ENCODE measurements at places on chromosomes 2 and 18.

GRCh38 chr18:62883937-62884735, 168.8 kb downstream of the PHLPP1 start:
- no peak for DNase-seq

DNA sequence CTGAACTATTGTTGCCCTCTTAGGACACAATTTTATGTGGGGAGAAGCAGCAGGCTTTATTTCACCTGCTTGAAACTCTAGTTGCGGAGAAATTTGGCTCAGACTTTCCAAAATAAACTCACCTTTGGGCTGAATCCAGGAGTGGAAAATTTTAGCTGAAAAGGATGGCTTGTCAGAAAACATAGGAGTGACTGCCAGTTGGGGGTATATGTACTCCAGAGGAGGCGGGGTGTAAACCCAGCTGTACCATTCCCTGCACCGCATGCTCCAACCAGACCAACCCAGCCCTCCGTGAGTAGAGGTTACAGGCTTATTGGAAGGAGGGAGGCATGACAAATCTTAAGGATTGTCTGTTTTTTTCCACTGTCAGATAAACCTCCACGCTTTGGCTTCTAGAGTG, 53.8 kb downstream of the PRKCE start:
- no peak for DNase-seq

DNA sequence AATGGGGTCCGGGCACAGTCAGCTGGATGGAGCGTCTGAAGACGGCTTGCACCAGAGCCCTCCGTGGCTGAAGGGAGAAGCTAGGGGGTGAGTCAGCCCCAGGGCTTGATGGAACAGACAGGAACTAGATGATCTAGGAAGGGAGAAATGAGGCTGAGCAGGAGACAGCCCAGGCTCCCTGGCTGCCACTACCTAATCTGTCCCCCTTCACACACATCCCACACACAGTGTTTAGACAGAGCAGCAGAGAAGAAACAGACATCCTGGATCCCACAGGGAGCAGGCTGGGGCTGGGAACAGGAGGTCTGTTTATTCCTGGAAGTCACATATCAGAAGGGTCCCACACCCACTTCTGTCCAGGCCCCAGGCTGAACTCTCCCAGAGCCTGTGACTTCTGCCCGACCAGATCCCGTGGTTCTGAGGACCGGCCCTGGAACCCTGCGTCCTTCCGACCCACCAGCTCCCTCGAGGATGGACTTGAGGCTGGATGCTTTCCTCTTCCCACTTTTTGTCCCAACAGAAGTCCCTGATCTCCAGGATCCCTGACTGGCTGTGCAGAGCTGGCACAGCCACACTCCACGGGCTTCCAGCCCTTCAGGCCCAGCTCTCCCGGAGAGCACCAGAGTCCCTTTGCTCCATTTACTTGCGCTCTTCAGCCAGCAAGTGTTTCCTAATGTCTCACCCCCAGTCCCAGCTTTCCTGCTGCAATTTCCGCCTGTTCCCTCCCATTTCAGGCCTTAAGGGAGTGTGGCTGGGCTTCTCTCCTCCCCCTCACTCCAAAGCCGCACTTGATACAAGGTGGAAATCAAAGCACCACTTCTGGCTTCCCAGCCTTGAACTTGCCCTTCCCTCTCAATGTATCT, 1.5 kb upstream of the GPBAR1 start:
- DNase-seq = no peak

- DNase-seq = no peak
These were observed 81.9 kb downstream of the NEURL3 start for GRCh38 chr2:96423291-96423690.

GRCh38 chr2:187360286-187360685, 87.8 kb downstream of the CALCRL start:
- DNase-seq = no peak

DNA sequence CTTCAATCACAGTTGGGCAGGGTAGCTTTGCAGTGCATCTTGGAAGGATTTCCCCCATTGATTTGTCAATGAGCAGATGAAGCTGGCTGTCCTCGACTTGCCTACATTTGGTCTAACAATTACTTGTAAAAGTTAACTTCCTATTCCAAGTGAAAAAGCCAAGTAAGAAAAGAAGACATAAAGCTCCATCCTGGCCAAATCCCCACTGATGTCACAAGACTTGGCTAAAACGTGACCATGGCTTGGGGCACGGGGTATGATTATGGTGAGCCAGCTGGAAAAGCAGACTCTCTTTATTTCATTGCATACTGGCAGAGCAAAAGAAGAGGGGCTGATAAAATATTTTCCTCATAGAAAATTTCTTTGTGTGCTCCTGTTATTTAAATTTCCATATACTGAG, 25.4 kb upstream of the PID1 start:
- no peak for DNase-seq

All from RWPE2 (cell line).